ENCODE measurements at places on chromosomes 12 and 14.
A peak's percentile ranks its signal among the peaks of the same experiment; 100 is the strongest.

- DNase-seq, result no peak
Measured at GRCh38 chr14:105309371-105309770, 5.2 kb upstream of the PACS2 start.

GRCh38 chr12:61282790-61283575 lies 977.2 kb upstream of the USP15 start:
- DNase-seq, result no peak

DNA sequence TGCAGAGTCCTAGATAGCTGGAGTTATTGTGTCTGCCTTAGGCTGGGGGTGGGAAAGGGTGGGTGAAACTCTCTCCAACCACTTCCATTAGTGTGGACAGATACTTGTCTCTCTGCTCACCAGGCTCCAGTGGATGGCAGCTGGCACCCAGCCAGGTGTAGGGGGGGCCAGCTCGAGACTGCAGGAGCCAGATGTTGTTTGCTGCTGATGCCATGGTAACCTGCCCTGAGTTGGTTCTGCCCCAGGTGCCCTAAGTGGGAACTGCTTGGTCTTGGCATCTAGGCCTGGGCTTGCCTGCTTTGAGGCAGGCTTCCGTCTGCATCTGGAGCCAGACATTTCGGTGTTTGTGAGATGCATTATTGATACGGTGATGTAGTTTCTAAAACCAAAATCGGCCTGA lies 82.2 kb downstream of the ADCK1 start:
- DNase-seq, result no peak

GRCh38 chr12:67647181-67647798 lies 1.3 kb upstream of the DYRK2 start:
- DNase-seq, result peak; percentile 66

DNA sequence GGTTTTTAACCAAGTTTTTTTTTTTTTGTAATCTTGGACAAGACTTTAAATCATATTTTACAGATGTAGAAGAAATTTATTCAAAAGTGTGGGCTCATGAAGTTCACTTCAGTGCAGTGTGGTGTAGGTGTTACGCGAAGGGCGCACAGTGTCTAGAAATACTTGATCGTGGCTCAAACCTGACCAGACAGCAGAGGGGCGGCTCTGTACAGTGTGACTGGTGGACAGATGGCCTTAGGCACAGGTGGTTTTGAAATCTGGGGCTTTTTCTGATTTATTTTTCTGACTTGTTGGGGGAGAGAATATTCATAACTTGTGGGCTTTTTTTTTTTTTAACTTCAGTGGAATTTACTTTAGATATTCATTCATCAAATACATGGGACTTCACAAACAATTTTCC lies 179.2 kb downstream of the PELI2 start:
- no peak for DNase-seq

DNA sequence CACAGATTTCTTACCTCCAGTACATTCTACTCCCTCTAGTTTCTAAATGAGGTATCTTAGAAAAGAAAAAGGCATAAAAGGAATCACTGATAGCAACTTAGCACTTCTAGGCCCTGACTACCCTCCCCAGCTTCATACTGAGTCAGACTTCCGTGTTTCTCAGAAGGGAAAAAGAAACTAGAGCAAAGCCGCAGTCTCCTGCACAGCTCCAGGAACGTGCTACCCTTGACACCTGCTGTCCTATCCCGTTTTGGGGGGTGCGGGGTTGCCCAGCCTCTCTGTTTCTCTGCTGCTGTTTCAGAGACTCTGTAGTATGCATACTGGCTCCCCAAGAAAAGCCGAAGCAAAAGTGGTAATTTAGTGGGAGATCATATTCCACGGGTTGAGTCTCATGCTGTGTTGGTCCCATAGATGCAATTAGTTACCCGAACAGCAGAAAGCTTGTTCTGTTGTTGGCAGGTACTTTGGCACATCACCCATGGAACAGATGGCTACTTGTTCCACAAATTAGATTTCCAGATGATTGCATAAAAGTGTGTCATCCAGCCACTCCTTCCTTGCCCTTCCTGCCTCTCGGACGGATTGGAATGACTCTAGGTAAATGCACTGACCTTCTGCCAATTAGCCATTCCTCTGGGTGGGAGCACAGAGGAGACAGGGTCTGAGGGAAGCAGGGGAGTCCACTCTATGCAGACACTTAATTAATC lies 438.1 kb downstream of the FUT8 start:
- DNase-seq, result peak; percentile 84

DNA sequence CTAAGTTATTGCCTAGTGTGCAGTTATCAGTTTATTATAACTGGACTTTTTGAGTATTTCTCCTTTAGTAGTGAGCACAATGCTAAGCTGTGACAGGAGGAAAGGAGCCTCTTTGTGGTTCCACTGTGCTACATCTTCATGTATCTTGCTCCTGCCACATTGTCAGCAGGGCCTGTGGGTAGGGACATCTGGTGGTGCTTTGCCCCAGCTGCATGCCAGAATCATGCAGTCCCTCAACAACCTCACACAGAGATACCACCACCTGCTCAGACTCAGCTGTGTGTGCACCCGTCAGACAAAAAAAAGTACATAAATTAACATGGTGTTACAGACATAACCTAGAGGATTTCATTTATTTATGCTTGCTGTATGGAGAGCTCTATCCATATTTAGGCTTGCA lies 51.1 kb downstream of the MIS18BP1 start:
- no peak for DNase-seq

DNA sequence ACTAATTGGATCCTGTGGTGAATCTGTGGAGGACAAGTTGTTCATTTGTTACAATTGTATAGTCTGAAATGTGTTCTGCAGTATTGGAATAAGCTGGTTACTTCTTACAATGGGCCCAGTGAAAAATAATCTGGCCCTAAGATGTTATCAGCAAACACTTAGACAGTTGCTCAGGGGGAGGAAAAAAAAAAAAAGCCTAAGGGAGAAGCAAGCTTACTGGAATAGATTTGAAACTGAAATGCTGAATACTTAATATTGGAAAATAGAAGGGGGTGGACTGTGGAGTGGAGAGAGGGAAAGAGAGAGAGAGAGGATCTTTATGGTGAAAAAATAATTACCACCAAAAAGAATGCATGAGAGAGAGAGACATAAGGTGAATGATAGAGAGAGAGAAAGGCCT lies 4.0 kb downstream of the FOXG1 start:
- no peak for DNase-seq

GRCh38 chr12:2583642-2584401 lies 210.9 kb upstream of the FKBP4 start:
- peak; percentile 16 for DNase-seq

- DNase-seq, result no peak
Measured at GRCh38 chr14:51386983-51387735, 147.1 kb downstream of the TMX1 start.

DNA sequence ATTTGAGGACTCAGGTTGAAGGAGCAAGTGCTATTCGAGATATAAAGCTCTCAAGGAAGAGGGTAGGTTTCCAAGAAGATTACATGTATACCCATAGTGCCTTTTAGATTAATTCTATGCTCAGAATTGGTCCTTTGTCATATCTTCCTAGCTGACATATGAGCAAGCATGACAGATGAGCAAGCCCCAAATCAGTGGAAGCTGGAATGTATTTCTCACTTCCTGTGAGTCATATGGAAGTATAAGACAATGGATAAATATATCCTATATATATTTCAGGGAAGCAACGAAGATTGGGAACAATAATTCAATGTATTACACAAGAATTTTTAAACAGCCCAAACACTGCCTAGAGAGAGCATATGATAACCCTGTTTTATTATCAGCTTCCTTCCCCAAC lies 674.1 kb upstream of the ATXN7L3B start:
- no peak for DNase-seq

- no peak for DNase-seq
Measured at GRCh38 chr12:105679982-105680381, 349.5 kb downstream of the C12orf75 start.

DNA sequence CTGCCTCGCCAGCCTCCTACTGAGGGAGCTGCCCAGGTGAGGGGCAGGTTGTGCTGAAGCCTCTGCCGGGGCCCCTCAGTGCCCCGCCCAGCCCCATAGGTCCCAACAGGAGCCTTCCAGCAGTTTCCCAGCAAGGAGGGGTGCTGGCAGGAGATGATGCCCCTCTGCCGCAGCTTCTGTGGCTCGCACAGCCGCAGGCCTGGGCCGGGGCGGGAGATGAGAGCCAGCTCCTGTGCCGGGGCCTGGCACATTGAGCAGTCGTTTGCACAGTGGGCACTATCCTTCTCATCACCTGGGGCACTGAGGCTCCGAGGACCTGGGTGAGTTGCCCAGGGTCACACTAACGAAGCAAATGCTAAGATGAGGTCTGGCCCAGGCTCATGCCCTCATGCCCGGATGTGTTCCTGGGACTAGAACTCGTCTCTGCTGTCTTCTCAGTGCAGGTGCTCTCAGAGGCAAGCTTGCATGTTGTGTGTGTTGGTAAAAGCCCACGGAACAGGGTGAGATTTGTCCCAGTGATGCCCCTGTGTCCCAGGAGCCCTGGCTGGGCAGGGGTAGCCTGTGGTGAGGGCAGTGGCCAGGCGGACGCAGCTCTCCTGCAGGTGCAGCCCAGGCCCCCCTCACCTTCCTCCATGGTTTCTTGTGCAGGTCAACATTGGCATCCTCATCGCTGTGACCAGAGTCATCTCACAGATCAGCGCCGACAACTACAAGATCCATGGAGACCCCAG lies 177.5 kb downstream of the ADGRD1 start:
- DNase-seq, result no peak

- no peak for DNase-seq
Measured at GRCh38 chr14:70663707-70664179, 22.0 kb downstream of the TTC9 start.

- no peak for DNase-seq
Measured at GRCh38 chr12:101021911-101022388, 188.1 kb downstream of the SLC5A8 start.

DNA sequence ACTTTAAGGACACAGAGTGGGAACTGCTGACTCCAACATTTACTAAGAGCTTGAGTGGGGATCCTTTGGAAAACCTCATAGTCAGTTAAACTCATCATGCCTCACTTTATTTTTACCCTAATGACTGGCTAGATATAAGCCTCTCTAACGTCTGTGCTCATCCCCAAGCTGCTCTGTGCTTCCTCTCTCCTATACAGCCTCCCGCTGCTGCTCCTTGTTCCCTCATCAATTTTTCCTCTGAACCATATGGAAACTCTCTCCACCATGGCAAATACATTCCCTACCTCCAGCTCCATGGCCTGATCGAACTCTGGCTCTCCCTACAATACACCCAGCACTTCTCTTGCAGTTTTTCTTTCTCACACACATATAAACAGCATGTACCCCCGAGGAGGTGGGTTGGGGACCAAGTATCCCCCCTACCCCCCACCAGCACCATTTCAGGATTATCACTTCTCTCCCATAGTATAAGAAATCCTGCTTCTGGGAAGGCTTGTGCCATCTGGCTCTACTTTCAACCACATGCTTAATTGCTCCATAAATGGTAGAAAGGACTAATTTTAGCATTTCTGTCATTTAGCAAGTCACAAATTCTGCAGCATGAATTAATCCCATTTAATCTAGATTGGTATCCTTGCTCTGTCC lies 39.2 kb upstream of the DYRK2 start:
- DNase-seq, result no peak

DNA sequence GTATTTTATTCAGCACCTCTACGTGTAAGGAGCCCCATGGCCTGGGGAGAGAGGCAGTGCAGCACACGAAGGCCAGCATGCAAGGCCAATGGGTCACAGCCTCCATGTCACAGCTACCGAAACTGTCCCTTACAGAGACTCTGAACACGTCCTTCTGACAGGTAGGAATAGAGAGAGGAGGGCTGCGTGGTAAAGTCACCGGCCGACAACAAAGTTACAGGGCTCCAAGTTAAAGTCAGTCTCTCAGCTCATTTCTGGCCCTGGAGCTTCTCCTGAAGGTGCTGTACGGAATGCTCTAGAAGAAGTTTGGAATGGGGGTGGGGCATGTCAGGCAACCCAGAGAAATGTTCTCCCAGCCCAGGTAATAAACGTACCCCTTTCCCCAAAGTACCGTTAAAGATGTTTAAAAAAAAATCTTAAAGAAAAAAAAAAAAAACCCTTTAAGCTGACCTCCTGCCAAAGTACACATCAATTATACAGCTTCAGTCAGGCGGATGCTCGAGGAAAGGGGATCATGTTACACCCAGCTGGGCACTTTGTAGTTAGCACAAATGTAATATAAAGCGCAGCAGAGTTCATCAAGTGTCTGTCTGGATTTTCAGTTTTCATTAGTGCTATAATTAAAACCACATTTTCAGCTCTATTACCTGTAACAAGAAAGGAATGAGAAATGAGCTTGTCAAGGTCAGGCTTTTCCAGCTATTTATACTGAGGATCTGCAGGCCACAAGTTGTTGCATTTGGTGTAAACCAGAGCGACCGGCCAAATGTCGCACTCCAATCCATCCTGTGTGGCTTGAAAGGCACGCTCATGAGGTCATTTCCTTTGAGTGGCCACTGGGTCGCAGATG lies 53.3 kb upstream of the CDKN3 start:
- no peak for DNase-seq

DNA sequence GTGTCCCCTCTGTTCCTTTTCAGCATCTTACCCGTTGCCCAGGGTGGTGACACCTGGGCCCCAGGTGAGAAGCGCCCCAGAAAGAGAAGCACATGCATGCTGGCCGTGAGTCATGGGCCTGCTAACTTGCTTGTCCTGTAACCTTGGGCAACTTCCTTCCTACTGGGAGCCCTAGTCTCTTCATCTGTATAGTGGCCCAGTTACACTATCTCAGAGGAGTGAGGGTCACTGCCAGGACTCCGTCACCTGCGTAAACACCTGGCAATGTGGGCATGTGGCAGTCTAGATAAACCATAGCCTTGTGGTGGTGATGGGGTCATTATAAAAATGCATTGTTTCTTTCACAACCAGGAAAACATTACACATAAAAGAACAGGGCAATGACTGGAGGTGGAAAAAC lies 125.2 kb downstream of the SLC25A47 start:
- DNase-seq, result no peak

GRCh38 chr14:69473260-69473659 lies 11.3 kb upstream of the PLEKHD1 start:
- no peak for DNase-seq

DNA sequence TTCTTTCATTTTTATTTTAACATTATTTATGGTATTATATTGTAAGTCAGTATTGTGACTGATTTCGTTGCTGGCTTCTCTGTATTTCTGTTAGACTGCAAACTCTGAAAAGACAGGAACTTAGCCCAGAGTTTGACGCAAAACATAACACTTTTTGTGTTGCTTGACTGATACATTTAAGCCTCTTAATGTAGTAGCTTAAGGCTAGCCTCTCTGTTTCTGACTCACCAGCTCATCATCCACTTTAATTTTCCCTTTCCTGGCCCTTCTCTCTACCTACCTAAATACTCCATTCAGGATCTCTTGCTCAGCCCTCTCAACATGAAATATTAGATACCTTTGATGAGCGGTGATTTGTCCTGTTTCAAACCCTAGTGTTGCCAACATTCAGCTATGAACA lies 420.6 kb downstream of the LRFN5 start:
- DNase-seq, result no peak

Data from activated effector memory CD4-positive, alpha-beta T cell treated with anti-CD3 and anti-CD28 coated beads, Interleukin-2, amount 50 U/mL, for 16 hours (primary cell).